SK-MEL-5 (cell line): ENCODE measurements at places on chromosomes 4 and X.
A peak's percentile ranks its signal among the peaks of the same experiment; 100 is the strongest.

DNA sequence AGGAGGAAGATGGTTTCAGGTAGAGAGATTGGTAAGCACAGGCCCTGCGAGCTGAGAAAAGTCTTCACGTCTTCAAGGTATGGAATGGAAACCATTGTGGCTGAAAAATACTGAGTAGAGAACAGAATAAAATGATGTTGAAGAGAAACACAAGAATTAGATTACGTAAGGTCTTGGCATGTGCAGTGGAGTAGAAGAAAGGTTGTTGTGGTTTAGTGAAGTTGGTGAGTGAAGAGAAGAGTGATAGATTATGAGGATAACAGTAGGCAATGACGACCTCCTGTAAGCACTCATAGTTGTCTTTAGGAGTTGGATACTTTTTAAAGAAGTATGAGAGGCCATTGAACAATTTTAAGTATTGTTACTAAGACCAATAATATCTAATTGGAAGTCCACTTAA lies 642.6 kb downstream of the PCDH7 start:
- no peak for DNase-seq

DNA sequence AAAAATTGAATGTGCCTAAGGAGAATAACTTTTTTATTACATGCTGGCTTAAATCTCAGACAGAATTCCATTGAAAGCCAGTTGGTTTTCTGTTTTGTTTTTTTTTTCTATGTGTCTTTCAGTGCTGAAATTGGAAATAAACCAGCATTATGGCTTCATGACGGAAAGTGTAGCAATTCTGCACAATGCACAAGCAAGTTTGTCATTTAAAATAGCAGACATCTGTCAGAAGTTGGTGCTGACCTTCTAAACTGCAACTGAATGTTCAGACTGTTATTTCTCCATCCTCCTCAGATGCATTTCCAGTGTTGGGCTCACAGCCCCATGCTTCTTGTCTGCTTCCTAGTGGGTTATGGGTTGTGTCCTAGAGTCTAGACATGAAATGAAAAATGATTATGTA lies 107.2 kb upstream of the LIMCH1 start:
- no peak for DNase-seq

DNA sequence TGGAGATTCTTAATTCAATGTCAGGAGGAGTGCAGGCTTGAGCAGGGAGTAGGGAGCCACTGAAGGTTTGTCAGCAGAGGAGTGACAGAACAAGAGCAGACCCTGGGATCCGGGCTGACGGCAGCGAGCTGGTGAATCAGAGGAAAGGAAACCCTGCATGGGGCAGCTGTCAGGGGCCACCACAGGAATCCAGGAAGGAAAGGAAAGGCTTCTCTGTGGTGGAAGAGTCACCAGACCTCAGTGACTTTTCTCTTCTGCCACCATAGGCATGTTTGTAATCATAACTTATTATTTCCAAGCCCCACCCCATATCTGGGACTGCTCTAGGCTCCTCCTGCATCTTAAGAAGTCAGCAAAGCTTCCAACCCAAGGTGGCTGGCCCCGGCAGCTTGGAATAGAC lies 150.9 kb downstream of the BCOR start:
- DNase-seq: peak; percentile 32

DNA sequence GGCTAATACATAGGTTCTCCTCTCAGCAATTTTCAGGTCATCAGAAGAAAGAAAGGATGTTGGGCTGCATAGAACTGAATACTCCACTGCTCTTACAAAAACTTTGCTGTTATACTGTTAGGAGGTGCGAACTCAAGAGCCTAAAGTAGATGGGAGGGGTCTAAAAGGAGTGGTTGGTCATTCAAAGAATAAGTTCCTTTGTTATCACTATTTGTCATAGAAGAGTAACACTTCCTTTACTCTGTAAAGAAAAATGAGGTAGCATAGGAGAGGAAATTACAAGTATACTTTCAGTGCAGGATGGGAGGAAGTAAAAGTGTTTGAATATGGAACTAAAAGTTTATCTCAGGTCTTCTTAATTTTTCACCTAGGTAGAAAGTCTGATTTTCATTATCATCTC lies 61.5 kb downstream of the CCNI start:
- DNase-seq: no peak

DNA sequence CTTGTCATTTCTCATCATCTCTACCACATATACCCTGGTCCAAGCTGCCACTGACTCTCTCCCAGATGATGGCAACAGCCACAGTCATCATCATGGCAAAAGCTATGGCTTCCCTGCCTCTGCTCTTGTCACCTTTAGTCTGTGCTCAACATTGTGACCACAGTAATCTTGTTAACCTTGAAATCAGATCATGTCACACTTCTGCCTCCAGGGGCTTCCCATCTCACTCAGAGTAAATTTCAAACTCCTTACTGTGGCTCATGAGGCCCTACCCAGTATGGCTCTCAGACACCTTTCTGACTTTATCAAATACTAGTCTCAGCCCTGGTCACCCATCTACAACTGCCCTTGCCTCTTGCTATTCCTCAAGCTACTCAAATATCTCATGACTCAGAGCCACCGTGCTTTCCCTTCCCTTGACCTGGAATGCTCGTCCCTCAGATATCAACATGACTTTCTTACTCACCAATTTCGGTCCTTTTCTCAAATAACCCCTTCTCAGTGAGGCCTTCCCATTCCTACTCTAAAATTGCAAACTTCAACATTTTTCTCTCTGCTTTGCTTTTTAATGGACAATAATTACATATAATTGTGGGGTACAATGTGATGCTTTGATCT lies 41.1 kb upstream of the STIM2 start:
- DNase-seq: no peak

DNA sequence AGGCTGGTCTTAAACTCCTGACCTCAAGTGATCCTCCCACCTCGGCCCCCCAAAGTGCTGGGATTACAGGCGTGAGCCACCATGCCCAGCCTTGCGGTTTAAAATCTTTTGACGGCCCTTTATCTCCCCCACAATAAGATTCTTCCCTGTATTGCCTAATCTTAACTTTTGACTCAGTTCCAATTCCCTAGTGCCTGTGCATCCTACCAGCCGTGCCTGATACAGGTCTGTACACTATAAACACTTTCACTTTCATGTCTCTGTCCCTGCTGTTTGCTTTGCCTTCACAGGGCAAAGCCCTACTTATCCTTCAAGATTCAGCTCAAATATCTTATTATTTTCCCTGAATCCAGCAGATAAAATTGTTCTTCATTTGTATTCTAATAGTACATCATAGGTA lies 74.6 kb downstream of the WDR44 start:
- no peak for DNase-seq

DNA sequence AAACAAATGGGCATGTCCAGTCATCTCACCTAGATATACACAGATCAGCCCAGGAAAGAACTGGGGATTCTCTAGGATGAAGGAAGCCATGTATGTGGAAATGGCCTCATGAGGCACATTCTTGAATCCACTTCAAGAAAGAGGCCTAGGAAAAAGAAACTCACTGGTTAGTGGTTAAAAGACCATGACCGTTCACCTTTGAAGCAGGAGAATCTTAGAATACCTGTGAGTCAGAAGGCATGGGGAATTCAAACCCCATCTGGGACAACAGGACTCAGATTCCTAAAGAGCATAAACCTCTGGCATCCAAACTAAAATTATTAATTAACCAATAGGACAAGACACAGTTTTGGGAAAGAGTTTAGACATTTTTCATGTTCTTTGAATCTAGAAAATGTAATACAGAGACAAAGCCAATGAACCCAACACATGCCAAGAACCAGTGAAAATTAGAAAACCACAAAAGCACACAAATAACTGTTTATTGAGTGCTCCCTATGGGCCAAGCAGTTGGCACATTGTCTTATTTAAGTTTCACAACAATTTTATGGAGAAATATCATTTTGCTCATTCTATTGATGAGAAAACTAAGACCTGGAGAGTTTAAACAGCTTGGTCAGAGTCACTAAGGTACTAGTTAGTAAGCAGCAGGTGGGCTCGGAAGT lies 97.5 kb downstream of the NPNT start:
- DNase-seq: no peak

- DNase-seq: no peak
Measured at GRCh38 chr4:5815641-5816040, 77.2 kb downstream of the CRMP1 start.

DNA sequence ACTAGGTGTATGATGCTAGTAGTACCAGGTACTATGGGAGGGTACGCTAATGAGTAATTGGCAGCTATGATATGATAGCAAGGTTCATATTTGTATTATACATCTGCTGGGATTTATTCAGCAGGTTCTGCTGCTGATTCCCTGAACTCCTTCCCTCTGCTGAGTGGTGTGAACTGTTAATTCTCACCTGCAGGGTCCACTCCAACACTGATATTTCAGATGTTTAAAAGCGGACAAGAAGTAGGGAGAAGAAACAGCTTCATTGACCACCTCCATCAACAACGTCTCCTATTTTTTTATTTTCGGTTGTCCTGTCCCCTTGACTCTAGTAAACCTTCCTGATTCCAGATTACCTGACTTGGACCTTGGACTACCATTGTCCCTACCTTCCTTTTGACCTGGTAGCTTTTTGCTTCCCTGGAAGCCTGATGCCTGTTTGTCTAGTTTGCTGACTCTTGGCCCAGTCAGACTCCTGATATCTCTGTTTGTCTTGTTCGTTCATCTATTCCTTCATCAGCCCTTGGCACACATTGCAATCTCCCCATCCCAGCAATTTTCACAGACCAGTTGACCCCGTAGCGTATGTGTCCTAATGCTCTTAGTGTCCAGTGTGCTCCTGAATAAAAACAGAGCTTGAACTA lies 34.0 kb upstream of the RNF128 start:
- no peak for DNase-seq

DNA sequence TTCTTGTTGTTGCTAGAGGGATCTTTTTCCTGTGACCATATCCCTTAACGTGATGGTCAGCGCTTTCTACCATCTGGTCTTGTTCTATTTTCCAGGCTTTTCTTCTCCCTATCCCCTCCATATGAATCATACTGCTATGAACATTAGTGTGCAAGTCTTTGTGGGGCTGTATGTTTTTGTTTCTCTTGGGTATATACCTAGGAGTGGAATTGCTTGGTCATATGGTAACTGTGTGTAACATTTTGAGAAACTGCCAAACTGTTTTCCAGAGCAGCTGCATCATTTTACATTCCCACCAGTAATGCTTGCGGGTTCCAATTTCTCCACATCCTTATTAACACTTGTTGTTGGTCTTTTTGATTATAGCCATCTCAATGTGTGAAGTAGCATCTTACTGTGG lies 121.4 kb downstream of the SPRY1 start:
- no peak for DNase-seq

- no peak for DNase-seq
Measured at GRCh38 chr4:130712038-130712437, 1616.1 kb downstream of the C4orf33 start.

- no peak for DNase-seq
Measured at GRCh38 chrX:131779741-131780140, 235.9 kb downstream of the OR13H1 start.

- DNase-seq: no peak
Measured at GRCh38 chr4:125952631-125953030, 637.9 kb downstream of the FAT4 start.

DNA sequence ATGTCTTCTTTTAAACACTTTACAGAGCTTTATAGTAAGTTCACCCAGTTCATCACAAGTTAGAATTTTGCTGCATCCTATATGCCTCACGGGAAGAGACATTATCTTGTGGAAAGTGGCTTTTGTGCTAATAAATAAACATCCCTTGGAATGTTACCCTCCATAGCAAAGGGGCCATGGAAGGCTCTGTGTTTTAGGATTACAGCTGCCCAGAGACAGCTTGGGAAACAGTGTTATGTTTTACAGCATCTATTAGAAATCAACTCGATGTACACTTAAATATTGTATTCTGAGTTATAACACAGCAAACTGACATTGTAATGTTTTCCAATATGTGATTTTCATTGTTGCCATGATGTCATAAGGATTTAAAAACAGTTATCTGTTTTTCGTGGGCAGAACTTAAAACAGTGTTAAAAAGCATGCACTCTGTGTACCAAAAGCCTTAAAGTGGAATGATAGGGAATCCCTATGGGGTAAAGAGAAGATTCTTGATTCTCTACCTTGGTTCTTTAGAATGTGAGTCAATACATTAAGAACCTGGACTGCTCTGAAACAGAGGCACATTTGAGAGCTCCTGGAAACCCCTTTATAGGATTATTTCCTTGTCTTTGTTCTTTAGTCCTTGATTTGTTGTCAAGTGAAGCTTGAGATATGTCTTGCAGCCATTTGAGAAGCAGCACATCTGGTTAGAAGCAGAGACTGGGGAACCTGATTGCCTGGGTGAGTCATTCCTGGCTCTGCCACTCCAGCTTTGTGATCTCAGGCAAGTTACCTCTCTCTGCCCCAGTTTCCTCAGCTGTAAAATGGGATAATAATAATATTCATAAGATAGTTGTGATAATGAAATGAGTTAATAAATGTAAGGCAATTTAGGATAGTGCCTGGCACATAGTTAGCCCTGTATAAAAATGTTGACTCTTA lies 41.6 kb downstream of the ARHGAP10 start:
- DNase-seq: no peak
